ENCODE measurements at places on chromosomes 13 and 19.

DNA sequence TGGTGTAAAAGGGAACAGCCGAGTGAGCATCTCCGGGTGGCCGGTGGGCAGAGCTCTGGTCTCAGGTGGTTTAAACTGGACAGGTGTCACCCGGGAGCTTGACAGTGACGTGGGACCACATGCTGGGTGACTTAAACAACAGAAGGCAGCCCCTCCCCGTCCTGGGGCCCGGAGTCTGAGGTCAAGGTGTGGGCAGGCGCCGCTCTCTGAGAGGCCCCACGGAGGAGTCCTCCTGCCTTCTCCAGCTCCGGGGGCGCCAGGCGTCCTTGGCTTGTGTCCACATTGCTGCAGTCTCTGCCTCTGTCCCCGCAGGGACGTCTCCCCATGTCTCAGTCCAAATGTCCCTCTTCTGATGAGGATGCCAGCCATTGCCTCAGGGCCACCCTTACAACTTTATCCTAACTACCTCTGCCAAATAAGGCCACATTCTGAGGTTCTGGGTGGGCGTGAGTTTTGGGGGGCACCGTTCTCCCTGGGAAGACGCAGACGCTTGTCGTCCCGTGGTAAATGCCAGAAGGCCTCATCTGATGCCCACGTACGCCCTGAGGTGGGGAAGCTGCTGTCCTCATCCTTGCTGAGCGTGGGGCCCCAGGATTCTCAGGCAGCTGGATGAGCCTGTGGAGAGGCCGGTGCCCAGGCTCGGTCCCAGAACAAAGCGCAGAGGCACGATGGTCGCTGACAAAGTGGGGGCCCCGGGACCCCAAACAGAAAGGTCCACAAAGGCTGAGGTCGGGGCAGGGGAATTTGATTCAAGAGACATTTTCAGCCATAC, 12.9 kb downstream of the GZMM start:
- no peak for DNase-seq

- peak; percentile 69 for DNase-seq
These were observed 51.3 kb downstream of the WDR87 start for GRCh38 chr19:37855098-37855497.

DNA sequence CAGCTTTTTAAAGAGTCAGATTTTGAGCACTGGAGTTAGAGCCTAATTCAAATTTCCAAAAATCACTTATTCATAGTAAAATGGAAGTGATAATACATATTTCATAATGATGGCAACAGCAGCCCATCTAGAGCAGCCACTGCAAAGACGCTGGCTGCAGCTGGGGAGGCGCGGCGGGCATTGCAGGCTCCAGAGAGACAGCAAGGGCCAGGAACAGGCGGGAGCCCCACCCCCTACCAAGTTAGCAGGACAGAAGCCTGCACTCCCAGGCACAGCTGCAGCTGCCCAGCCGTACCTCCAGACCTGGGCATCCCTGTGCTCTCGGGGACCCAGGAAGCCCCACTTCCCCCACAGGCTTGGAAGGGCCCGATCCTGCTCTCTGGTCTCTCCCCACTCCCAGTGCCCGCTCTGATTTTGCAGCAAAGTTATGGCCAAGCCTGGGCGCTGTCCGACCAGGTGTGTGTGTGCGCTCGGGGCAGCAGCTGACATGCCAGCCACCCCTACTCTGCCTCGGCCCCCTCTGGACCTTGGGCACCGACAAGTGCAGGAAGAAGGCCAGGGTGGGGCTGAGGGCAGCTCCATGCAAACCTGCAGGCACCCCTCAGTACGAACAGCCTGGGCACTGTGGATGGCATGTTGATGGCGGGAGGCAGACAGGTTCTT, 84.8 kb downstream of the SERP2 start:
- DNase-seq = no peak

GRCh38 chr13:76527041-76527440, 359.2 kb downstream of the KCTD12 start:
- DNase-seq = no peak

- DNase-seq = no peak
These were observed 12.7 kb downstream of the SLC27A1 start for GRCh38 chr19:17482877-17483604.
